ENCODE measurements at places on chromosomes 6 and 20. TPM values are rescaled to one million over a fixed set of nuclear protein-coding genes. Genes with fewer than 3 reads are reported as not detected.

- DNase-seq = no peak
- H3K27me3 ChIP-seq = no peaks in the 10 kb centered on the region
- peak overlapping the region; percentile 37 for H3K27ac ChIP-seq
- peaks cover 4% of the 10 kb centered on the region for H3K4me1 ChIP-seq
- peak overlapping the region; percentile 77 for H3K4me3 ChIP-seq
Observed at GRCh38 chr6:27892649-27893058, 19.5 kb downstream of the OR2B2 start.

GRCh38 chr6:15616261-15616660 is 46.6 kb downstream of the DTNBP1 start:
- H3K27ac ChIP-seq = no peak overlapping the region
- H3K4me3 ChIP-seq = no peak overlapping the region
- peaks cover 13% of the 10 kb centered on the region for H3K4me1 ChIP-seq
- DNase-seq = no peak
- peaks cover 9% of the 10 kb centered on the region for H3K36me3 ChIP-seq

DNA sequence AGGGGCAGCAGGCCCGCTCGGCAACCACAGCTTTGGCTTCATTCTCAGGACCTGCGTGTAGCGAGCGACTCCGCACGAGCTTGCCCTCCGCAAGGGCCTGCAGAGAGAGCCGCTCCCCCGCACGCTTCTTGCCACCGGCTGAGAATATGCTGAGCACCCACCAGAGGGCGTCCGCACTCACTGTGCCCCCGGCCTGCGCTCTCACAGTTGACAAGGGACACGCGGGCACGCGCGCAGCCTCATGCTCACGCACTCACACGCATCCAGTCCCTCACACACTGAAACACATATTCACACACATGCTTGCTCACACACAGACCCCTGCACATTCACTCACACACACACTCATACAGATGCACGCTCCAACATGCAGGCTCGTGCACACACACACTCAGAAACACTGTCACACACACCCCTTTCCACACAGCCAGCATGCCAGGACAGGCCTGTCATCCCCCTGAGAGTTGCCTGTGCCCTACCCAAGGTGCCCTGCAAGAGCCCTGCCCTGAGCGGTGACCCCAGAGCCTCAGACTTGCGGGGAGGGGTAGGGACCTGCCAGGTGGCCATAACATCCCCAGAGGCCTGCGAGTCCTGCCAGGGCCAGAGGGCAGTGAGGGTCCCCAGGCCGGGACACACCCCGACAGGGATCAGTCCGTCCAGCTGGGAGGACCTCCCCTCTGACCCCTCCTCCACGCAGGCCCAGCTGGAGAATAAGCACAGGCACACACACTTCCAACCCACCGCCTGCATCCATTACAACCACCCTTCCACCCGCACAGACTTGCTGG is 174.1 kb downstream of the BMP7 start:
- peak; percentile 50 for DNase-seq
- H3K27me3 ChIP-seq = no peaks in the 10 kb centered on the region
- no peaks in the 10 kb centered on the region for H3K4me1 ChIP-seq

- H3K27ac ChIP-seq = no peak overlapping the region
- no peak for DNase-seq
- H3K4me1 ChIP-seq = peaks cover 21% of the 10 kb centered on the region
- H3K27me3 ChIP-seq = peaks cover 16% of the 10 kb centered on the region
- no peaks in the 10 kb centered on the region for H3K36me3 ChIP-seq
Observed at GRCh38 chr6:135183002-135183531, 2.0 kb downstream of the MYB start.

DNA sequence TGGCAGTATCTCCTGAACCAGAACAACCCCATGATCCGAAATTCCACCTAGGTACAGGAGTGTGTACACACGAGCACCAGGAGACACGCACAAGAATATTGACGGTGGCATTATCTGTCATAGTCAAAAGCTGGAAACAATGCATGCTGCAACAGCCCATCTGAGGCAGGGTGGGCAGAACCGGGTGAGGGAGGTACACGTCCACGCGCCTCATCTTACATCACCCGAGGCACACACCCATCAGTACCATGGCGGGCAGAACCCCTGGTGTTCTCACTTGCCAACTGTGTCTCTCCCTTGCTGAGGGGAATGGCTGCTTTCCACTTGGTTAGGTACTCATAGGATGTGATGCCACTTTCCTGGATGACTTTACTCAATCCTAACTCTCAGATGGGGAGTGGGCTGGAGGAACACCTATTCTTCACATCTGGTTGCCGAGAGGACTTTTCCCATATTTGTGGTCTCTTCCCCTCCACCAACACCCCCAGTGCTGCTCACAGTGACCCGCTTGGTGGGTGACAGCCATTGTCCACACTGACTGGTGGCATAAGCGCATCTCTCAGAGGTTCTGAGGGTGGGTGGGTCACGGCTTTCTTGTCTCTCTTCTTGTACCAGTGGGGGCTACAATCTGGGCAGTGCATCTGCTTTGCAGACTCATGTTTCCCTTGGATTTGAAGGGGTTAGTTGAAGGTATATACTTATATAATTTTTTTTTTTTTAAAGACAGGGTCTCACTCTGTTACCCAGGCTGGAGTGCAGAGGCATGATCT is 13.5 kb downstream of the PPP1R3G start:
- H3K4me3 ChIP-seq = no peak overlapping the region
- H3K36me3 ChIP-seq = no peaks in the 10 kb centered on the region
- H3K27me3 ChIP-seq = no peaks in the 10 kb centered on the region
- no peaks in the 10 kb centered on the region for H3K4me1 ChIP-seq
- H3K27ac ChIP-seq = no peak overlapping the region

DNA sequence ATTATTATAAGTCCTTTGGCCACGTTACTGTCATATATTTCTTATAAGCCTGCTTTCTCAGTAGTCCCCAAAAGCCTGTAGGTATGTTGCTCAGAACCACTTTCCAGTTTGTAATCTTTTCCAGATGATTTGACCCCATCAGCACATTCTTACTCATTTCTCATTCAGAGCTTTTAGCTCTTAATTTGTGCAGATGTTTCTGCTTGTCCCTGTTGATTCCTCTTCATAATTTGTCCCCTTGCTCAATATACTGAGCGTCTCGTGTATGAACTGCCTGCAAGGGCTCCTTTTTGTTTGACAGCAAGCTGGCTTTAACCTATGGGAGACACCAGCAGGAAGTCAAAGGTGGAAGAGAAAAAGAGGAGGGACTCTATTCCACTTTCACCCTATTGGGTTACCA is 733.8 kb upstream of the GJE1 start:
- H3K4me1 ChIP-seq = peaks cover 17% of the 10 kb centered on the region
- DNase-seq = no peak
- H3K27me3 ChIP-seq = no peaks in the 10 kb centered on the region
- no peaks in the 10 kb centered on the region for H3K36me3 ChIP-seq

- peak overlapping the region; percentile 37 for H3K27ac ChIP-seq
- H3K4me3 ChIP-seq = no peak overlapping the region
- no peak for DNase-seq
- H3K36me3 ChIP-seq = no peaks in the 10 kb centered on the region
- H3K27me3 ChIP-seq = no peaks in the 10 kb centered on the region
Observed at GRCh38 chr6:3885262-3886036, 36.3 kb downstream of the FAM50B start.

DNA sequence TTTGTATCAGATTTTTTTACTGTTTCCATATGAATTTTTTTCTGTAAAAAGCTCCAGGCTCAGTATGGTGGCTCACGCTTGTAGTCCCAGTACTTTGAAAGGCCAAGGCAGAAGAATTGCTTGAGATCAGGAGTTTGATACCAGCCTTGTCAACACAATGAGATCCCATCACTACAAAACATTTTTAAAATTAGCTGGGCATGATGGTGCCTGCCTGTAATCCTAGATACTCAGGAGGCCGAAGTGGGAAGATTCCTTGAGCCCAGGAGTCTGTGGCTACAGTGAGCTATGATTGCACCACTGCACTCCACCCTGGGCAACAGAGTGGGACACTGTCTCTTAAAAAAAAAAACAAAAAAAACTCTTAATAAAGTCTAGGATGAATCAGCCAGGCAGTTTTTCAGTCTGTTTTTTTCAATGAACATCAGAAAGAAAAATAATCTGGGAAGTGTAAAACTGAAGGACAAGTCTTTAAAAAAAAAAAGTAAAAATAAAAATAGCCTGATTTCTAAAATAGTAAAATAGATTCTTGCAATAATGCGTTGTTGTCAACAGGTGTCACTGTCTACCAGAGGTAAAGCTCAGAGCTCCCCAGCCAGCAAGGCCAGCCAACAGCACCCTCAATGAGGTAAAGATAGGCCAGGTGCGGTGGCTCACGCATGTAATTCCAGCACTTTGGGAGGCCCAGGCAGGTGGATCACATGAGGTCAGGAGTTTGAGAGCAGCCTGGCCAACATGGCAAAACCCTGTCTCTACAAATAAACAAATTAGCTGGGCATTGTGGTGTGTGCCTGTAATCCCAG is 9.3 kb upstream of the ATG5 start:
- DNase-seq = no peak
- no peak overlapping the region for H3K4me3 ChIP-seq
- H3K27ac ChIP-seq = no peak overlapping the region
- H3K27me3 ChIP-seq = peaks cover 2% of the 10 kb centered on the region
- H3K4me1 ChIP-seq = no peaks in the 10 kb centered on the region
- H3K36me3 ChIP-seq = no peaks in the 10 kb centered on the region

- H3K4me1 ChIP-seq = no peaks in the 10 kb centered on the region
- H3K27ac ChIP-seq = no peak overlapping the region
- peaks cover 3% of the 10 kb centered on the region for H3K27me3 ChIP-seq
- no peaks in the 10 kb centered on the region for H3K36me3 ChIP-seq
- no peak overlapping the region for H3K4me3 ChIP-seq
Observed at GRCh38 chr6:52649536-52650160, 21.3 kb upstream of the TMEM14A start.

DNA sequence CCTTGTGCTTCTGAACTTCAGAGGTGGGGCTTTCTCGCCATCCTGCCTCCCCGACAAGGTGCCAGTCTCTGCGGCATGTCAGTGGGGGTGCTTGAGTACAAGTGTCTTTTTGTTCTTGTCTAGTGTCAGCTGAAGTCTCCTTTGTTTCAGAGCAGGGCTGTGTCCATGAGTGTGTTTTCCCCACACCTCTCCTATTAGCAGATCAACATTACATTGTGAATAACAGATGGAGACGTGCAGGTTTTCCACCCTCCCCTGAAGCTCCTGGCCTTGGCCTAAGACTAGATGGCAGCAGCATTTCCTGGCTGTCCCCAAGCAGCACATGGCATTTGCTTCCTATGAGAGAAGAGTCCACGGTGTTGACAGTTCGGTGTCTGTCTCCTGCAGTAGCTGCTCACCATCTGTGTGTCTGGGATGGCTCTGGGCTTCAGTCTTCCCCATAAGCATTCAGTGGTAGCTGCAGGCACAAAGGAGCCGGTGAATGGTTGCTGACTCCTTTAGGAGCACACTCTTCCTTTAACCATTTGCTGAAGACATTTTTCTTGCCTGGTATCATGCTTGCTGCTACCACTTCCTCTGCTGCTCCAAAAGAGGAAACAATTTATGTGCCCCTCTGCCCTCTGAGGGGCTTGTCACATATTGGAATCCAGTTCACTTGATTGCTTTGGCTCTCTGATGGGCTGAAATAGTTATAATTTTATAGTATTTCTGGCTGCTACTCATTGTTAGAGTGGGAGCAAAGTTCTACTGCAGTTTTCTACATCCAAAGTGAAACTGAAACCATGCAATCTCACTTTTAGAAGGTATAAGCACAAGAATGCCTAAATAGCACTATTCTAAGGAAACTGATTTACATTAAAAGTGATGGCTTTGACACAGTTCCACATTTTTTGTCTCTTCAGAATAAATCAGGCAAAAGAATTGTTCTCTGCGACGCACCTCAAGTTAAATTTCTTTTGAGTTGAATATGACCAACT is 913.0 kb downstream of the C6orf118 start:
- no peaks in the 10 kb centered on the region for H3K27me3 ChIP-seq
- peak overlapping the region; percentile 56 for H3K4me3 ChIP-seq
- H3K4me1 ChIP-seq = no peaks in the 10 kb centered on the region
- H3K36me3 ChIP-seq = no peaks in the 10 kb centered on the region
- no peak for DNase-seq

DNA sequence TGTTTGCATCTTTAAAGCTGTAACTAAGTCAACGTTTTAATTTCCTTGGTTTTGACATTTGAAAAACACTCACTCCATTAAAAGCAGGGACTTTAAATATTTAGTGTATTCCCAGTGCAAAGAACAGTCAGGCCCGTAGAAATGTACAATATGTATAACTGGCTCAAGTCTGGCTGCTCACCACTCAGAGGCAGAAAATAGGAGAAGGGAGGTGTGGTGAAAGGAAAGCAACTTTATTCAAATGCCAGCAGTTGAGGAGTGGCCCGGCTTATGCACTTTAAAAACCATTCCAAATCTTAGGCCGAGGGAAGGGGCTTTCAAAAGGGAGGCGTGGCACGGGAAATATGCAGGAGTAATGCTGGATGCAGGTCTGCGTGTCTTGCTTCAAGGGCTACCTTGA is 120.6 kb downstream of the TMEM200A start:
- no peaks in the 10 kb centered on the region for H3K27me3 ChIP-seq
- H3K27ac ChIP-seq = no peak overlapping the region
- no peaks in the 10 kb centered on the region for H3K4me1 ChIP-seq
- no peaks in the 10 kb centered on the region for H3K36me3 ChIP-seq
- no peak for DNase-seq
- H3K4me3 ChIP-seq = no peak overlapping the region

- no peaks in the 10 kb centered on the region for H3K27me3 ChIP-seq
- no peaks in the 10 kb centered on the region for H3K4me1 ChIP-seq
- H3K27ac ChIP-seq = no peak overlapping the region
- no peak overlapping the region for H3K4me3 ChIP-seq
- peaks cover 6% of the 10 kb centered on the region for H3K36me3 ChIP-seq
Observed at GRCh38 chr20:59017493-59018231, 1.6 kb upstream of the TUBB1 start.

- H3K36me3 ChIP-seq = no peaks in the 10 kb centered on the region
- H3K27ac ChIP-seq = no peak overlapping the region
- H3K4me3 ChIP-seq = no peak overlapping the region
- no peaks in the 10 kb centered on the region for H3K27me3 ChIP-seq
- no peaks in the 10 kb centered on the region for H3K4me1 ChIP-seq
Observed at GRCh38 chr6:68876792-68877493, 241.9 kb downstream of the ADGRB3 start.

DNA sequence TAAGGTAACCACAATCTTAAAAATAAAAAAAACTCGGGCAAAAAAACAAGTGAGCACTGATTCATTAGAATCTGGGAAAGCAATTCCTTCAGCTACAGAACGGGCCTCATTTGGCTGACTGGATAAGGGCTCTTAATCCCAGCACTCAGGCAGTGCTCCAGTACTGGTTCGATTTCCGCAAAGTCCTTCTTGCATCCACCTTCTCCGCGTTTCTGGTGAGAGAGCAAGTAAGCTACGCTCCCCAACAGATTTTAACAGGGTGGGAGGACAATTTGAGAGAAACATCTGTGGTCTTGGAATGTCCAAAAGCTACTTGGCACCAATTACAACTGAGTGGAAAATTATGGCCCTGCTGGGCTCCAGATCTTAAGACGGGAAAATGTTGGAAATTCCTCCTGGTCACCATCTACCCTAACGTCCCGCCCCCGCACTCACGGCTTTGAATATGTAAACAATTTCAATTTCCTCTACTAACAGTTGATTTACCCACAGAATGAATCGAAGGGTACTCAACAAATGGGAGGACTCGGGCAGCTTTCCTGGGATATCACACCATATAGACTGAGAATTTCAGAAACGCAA is 18.1 kb upstream of the ZSCAN9 start:
- H3K4me1 ChIP-seq = no peaks in the 10 kb centered on the region
- H3K27ac ChIP-seq = no peak overlapping the region
- H3K27me3 ChIP-seq = peaks cover 88% of the 10 kb centered on the region
- no peak for DNase-seq
- no peaks in the 10 kb centered on the region for H3K36me3 ChIP-seq

Gene KIF6
- 0.08 TPM for polyA plus RNA-seq

Gene HNF4A
- 0.03 TPM for polyA plus RNA-seq

Gene RBCK1
- 46.0 TPM for polyA plus RNA-seq

Gene DST
- polyA plus RNA-seq = 66.9 TPM

Gene LINC00237
- not detected for polyA plus RNA-seq

Gene ECT2L
- polyA plus RNA-seq = under 0.01 TPM

Gene PDYN
- not detected for polyA plus RNA-seq

Gene WFDC2
- polyA plus RNA-seq = 0.22 TPM

All from psoas muscle (tissue), 8 donors.